ENCODE measurements at places on chromosomes 16 and 17.

- DNase-seq, result no peak
These were observed 112.0 kb downstream of the NPIPB5 start for GRCh38 chr16:22622703-22623102.

DNA sequence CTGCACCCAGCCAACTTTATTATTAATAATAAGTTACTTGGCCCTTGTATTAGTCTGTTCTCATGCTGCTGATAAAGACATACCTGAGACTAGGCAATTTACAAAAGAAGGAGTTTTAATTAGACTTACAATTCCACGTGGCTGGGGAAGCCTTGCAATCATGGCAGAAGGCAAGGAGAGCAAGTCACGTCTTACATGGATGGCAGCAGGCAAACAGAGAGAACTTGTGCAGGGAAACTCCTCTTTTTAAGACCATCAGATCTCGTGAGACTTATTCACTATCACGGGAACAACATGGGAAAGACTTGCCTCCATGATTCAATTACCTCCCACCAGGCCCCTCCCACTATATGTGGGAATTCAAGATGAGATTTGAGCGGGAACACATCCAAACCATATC is 47.7 kb downstream of the SYT17 start:
- DNase-seq, result no peak

GRCh38 chr16:72928090-72928981 is 119.6 kb downstream of the ZFHX3 start:
- no peak for DNase-seq

GRCh38 chr17:7396147-7396546 is 1.8 kb upstream of the PLSCR3 start:
- no peak for DNase-seq

- DNase-seq, result peak; percentile 19
These were observed 3.9 kb upstream of the NFAT5 start for GRCh38 chr16:69561901-69562300.

DNA sequence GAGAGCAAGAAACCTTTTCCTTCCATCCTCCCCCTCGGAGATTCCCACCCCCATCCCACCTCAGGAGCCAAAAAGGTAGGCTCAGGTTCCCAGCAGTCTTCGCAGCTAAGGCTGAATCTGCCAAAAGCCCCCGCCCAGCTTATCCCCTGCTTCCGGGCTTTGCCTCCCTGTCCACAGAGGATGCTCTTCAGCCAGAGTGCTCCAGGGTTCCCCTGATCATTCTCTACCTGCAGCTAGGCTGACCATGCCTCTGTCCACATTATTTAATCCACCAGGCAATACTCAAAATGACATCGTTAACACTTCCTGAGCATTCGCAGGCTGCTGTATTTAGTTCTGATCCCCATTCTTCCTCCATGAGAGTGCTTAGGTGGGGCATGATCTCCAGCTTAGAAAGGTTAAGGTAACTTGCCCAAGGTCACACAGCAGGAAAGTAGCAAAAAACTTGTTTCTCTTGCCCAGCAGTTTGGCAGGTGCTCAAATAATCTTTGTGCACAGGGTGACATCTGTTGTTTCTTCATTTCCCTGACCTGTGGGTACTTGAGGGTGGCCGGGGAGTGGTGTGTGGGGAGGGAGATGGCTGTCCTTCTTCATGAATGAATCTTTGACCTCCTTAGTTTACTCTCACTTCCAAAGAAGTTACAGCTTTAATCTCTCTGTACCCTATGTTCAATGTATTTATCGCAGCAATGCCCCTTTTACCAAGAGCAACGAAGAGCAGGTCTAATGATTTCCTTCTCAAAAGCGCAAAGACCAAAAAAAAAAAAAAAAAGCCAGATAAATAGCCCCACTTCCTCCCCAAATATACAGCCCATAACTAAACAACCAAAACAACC is 848 bp upstream of the TBKBP1 start:
- DNase-seq, result peak; percentile 47

DNA sequence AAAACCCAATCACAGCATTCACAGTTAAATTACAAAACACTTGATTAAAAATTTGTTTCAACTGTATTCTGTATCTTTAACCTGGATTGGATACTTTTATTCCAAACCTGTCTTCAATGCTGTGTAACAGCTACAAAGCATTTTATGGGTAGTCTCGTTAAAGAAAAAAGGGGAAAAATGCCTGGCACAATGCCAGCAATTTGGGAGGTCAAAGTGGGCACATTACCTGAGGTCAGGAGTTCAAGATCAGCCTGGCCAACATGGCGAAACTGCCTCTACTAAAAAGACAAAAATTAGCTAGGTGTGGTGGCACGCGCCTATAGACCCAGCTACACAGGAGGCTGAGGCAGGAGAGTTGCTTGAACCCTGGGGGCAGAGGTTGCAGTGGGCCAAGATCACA is 4.0 kb downstream of the GNA13 start:
- no peak for DNase-seq

GRCh38 chr17:27840688-27841087 is 40.4 kb upstream of the NOS2 start:
- DNase-seq, result no peak

- DNase-seq, result peak; percentile 4
These were observed 75.7 kb upstream of the TMEM132E start for GRCh38 chr17:34503528-34504195.

DNA sequence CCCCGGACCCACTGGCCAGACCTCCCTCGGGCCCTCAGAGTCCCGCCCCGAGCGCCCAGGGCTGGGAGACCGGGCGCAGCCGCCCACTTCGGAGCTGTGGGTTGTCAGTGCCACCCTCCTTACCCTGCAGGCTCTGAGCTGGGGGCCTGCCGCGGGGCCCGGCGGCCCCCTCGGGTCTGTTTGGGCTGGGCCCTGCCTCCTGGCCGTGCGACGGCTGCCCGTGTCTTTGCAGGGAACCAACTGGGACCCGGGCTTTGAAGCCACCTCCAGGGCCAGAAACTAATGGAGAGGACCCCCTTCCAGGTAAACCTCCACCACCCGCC is 443 bp downstream of the TEDC2 start:
- DNase-seq, result no peak

DNA sequence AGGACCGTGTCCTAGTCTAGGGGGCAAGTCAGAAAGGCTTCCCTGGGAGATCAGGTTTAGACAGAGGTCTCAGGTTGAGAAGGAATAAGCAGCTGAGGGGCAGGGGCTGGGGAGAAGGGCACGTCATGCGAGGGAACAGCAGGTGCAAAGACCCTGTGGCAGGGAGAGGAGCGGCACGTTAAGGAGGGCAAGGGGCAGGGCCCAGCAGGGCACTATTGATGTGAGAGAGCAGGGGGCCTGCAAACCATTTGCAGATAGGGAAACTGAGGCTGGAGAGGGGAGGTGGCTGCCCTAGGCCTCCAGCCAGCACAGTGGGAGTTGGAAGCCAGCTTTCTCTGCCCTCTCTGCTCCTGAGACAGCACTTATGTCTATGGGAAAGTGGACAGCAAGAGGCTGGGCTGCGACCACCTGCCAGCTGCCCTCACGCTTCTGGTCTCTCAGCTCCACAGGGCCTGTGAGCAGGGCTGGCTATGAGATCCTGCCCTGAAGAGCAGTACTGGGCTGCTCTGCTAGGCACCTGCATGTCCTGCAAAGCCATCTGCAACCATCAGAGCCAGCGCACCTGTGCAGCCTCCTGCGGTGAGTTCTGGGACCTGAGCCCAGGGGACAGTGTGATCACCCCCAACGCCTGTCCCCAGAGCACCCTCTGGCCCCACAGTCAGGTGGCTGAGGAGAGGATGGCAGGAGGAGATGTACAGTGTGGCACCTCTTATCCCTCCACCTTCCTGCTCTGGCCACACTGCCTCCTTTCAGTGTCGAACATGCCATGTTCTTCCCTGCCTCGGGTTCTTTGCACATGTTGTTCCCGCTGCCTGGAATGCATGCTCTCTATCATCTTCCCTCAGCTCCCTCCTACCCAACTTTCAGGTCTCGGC is 61.5 kb downstream of the USP22 start:
- no peak for DNase-seq

DNA sequence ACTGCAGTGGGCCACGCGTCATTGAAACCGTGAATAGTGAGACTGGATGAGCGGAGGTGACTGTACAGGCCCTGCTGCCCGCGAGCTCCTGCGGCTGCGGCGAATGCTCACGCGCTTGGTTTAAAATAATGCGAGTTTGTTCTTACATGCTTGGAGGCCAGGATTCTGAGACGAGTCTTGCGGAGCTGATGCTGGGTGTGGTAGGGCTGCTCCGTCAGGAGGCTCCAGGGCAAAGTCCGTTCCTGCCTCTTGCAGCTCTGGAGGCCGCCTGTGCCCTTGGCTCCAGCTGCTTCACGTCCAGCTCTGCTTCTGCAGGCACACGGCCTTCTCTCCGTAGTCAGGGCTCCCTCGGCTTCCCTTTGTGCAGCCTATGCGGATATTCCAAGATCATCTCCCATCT is 9.5 kb downstream of the ACSF3 start:
- no peak for DNase-seq

DNA sequence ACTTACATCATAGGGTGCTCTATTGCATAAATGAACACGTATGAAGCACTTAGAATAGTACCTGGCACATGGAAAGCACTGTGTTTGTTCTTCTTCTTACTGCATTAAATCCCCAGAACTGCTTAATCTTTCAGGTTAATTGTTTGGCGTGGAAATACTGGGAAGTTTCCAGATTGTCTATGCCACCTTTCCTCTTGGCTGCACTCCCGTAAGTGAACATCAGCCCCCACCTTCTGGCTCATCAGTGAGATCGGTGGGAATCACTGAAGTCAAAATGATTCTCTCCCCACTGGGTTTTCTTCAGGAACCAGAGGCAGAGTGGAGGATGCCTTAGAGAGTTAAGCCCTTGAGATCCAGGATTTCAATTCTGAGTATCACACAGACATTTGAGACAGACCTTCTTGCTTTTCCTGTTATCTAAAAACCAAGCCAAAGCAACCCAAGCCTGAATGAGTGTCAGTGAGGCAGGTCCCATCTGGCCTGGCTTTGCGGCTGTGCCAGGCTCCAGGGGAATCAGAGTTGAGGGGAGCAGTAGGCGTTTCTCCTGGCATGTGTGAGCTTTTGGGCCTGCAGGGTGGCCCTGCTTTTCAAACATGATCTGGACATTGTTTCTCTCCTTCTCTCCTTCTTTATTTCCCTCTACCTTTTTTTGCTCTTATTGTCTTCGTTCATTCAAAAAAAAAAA is 59.1 kb downstream of the OTOA start:
- DNase-seq, result no peak

- peak; percentile 12 for DNase-seq
These were observed 366.5 kb downstream of the SEC14L1 start for GRCh38 chr17:77507111-77507885.

DNA sequence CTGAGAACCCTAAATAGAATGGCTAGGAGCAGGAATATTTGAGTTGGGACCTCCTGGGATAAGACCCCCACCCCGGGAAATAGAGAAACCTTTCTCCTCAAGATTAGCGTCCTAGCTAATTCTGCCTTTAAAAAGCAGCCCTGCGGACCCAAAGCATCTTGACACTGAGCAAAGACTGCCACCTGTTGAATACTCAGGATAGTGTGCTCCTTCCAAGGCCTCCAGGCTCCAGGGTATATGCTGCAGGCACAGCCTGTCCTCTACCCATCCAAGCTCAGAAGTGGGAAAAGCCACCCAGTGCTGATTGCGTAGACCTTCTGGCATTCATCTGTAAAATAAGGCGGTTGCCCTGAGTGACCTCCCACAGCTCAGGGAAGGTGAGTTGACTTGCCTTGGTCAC is 456.2 kb upstream of the DYNLRB2 start:
- DNase-seq, result peak; percentile 73

All from hematopoietic multipotent progenitor cell treated with erythropoietin and hydrocortisone succinate and interleukin-3 and kit ligand, for 4 days (in vitro differentiated cells).